ENCODE measurements at places on chromosomes 11 and 22.

- DNase-seq: no peak
Observed at GRCh38 chr11:11419747-11420146, 66.7 kb upstream of the CSNK2A3 start.

- no peak for DNase-seq
Observed at GRCh38 chr11:47241841-47242301, 6.7 kb downstream of the ACP2 start.

DNA sequence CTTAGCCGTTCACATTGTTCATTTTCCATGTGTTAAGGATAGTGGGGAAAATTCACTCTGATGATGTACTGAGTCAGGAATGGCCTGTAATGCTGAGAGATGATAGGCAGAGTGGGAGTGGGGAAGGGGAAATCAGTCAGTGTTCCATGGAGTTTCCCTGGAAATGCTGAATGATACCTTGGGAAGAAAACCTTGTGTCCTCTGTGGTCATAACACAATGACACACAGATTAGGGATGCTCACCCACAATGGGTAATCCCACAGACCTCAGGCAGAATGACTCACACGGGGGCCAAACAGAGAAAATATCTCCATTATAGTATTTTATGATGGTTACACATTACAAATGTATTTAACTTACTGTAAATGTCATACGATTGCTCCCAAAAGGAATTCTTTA is 118.0 kb downstream of the SNX19 start:
- DNase-seq: peak; percentile 37

GRCh38 chr11:131491503-131491902 is 121.1 kb downstream of the NTM start:
- no peak for DNase-seq

DNA sequence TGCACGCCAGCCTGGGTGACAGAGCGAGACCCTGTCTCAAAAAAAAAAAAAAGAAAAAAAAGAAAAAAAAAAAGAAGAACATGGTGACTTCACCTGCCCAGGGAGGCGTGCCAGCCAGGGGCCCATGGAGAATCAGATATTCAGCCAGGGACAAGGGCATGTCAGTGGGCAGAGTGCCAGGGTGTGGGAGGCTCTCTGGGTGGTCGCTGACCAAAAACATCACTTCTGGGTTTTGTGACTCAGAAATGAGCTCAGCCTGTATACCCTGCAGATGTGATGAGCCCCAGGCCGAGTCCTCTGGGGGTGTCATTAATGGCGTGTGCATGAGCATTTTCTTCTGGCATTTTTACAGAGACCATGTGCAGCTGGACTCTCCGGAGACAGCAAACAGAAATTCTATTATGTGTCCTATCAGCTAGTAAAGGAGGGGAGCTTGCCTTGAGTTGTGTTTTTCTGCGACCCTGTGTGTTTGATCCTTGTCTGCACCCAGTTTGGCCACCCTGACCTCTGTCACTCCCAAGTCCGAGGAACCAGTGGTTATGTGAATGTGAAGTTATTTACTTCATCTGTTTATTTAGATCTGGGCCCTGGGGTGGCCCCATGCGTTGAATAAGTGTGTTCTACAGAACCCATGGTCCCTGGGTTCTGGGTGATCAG is 53.6 kb downstream of the BCR start:
- DNase-seq: peak; percentile 25

GRCh38 chr11:12762696-12763324 is 88.6 kb downstream of the TEAD1 start:
- no peak for DNase-seq
